RKO (cell line): ENCODE measurements at places on chromosomes 11 and 22.
A peak's percentile ranks its signal among the peaks of the same experiment; 100 is the strongest.

DNA sequence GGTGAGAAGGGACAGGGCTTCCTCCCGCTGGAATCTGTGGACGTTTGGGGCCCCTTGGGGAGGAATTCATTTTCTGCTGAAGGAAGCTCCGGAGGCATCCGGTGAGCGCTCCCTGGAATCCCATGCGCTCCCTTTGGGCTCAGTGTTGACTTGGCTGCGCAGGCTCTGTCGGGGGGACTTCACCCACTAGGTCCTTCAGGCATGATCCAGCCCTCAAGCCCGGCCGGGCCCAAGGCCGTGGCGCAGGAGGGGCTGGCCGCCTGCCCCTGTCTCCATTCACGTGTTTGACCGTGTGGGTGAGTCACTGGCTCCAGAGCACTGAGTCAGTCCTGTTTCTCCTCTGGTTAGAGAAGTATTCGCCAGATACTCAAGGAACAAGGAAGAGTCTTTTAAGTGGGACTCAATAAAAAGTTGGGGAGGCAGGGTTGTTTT, 1.4 kb downstream of the CTTN start:
- DNase-seq = peak; percentile 97

DNA sequence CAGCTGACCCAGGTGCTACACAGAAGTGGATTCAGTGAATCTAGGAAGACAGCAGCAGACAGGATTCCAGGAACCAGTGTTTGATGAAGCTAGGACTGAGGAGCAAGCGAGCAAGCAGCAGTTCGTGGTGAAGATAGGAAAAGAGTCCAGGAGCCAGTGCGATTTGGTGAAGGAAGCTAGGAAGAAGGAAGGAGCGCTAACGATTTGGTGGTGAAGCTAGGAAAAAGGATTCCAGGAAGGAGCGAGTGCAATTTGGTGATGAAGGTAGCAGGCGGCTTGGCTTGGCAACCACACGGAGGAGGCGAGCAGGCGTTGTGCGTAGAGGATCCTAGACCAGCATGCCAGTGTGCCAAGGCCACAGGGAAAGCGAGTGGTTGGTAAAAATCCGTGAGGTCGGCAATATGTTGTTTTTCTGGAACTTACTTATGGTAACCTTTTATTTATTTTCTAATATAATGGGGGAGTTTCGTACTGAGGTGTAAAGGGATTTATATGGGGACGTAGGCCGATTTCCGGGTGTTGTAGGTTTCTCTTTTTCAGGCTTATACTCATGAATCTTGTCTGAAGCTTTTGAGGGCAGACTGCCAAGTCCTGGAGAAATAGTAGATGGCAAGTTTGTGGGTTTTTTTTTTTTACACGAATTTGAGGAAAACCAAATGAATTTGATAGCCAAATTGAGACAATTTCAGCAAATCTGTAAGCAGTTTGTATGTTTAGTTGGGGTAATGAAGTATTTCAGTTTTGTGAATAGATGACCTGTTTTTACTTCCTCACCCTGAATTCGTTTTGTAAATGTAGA, 1.7 kb downstream of the MALAT1 start:
- DNase-seq = peak; percentile 70

- DNase-seq = no peak
These were observed 43.5 kb downstream of the THAP12 start for GRCh38 chr11:76337469-76337868.

DNA sequence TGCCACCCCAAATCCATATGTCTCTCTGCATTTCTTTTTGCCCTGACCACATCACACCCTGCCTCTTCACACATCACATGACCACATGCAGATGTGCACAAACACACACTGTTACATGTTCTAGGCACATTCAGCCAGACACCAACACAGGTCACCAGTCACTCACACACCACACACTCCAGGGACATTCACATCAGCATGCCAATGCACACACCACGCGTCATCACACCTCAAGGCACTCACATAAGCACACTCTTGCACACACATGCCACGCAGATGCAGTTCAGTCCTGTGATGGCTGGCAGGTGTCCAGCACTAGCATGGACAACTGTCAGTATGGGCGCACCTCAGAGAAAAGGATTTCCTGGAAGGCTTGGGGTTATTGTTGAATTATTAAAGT, 77.0 kb upstream of the MYOD1 start:
- DNase-seq = no peak

DNA sequence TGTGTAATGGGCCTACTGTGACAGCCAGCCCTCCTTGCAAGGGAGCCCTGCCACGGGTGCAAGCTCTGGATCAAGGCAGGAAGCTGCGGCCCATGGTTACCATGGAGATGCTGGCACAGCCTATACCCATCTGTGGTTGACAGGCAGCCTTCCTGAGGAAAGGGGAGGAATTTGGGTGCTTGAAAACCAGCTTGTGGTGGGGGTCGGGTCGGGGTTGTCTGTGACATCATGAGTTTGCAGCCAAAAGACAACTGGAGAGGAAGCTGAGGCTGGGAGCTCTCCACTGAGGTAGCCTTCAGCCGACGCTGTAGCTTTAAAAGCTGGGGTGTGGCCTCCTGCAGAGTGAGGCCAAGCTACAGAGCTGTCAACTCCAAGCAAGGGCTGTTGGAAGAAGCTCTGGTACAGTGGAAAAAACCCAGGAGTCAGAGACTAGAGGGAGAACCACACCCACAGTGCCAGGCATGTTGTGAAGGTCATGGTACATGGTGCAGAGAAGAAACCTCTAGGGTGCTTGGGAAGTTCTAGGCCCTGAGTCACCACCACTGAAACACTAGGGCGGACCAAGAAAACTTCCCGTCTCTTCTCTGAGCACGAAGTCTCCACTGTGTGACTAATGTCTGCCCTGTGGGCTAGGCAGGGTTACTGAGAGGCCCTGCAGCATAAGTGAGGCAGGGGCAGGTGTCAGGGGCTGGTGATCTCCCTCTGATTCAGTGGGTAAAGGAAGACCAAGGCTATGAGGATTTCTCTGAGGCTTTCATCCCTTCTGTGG, 10.8 kb upstream of the LDHA start:
- peak; percentile 79 for DNase-seq

GRCh38 chr11:73307323-73308002, 613 bp upstream of the ARHGEF17 start:
- DNase-seq = peak; percentile 94

DNA sequence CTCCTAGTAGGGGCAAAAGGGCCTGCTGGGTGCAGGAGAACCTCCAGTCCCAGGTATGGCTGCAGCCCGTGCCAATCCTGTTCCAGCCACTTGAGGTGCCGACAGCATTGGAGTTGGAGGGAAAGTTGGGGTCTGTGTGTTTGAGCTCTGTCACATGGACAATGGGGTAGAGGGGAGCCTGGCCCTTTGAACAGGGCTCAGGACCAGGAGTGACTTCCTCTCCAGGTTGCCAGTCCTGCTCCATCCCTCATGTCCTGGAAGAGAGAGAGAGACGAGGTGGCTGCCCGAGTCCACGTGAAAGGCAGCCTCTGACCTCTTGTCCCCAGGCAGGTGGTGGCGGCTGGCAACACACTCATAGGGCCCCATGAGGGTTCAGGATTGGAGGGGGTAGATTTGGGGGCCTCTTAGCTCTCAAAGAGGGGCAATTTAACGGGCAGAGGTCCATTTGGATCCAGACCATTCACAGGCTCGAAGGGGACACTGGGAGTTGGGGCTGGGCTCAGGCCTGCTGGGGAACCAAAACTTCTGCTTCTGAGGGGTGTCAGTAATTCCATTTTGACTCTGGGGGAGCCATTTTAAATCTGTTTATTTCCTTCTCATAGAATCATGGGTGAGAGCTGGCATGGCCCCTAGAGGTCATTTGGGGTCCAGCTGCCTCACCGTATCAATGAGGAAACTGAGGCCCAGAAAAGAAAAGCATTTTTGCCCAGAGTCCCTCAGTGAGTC, 4.1 kb downstream of the ADORA2A start:
- DNase-seq = no peak

DNA sequence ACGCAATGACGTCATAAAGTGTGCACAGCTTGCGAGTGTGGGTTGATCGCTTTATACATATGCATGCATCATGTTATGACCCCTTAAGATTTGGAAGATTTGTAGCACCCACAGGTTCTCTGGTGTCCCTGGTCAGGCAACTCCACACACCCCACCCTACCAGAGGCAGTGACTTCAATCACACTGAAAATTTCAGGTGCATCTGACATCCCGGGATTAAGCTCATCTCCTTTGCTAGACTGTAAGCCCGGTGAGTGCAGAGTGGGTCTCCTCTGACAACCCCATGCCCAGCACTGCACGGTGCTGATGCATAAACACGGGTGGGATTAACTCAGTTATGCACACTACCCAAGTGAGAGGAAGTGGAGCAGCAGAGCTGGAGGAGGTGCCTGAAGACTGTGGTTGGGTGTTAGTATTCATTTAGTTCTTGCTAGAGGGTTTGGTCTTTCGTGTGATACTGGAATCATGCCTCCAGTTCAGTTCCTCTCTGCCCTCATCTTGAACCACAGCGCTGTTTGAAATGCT, 6.5 kb downstream of the ARSA start:
- no peak for DNase-seq

DNA sequence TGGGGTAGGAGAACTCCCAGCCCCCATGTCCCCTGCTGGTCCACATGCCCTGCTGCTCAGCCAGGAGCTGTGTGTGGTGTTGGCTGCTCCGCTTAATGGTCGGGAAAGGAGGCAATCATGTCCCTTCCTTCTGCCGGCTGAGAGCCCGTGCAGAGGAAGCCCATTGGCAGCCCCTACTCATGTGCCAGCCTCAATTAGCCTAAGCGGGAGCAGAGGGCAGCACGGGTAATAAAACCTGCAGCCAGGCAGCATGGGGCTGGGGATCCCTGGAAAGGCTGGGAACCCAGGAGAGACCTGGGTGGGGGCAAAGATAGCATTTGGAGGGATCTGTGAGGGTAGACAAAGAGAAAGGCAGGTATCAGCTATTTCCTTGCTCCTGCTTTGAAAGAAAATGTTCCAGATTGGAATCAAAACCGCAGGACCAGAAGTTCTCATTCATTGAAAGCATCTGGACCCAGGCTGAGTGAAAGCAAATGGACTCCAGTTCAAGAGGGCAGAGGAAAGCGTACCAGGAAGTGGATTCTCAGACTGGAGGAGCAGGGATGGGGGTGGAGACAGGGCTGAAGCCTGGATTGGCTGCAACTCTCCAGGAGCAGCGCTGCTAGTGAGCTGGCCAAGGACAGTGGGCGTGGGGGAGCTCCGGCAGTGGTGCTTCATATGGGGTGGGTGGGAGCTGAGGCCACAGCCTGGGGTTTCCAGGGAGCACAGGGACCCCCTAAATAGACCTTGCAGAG, 103.4 kb upstream of the NECTIN1 start:
- DNase-seq = no peak
